Thoracic aorta (tissue), 2 donors: ENCODE measurements at places on chromosomes 12 and 14. TPM values are rescaled to one million over a fixed set of nuclear protein-coding genes. Genes with fewer than 3 reads are reported as not detected.

DNA sequence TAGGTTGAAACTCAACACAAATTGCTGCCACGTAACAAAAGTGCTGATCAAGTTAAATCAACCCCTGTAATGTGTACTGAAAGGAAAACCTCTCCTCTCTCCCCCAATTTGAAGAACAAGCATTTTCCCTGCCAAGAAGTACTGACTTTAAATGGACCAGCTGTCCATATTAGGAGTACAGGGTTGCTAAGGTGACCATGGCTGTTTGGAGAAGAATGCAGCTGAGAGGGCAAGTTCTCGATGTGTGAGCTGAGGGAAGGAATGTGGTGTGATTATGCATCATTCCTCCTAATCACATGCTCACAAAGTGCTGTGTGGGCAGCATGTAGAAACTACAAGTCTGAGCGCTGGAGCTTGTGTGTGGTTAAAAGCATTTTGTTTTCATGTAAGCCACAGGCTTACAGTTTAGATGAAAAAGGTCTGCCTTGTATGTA is 50.9 kb upstream of the CCT2 start:
- peak; percentile 58 for DNase-seq

GRCh38 chr14:61484031-61484430 is 162.7 kb downstream of the PRKCH start:
- no peak for DNase-seq

DNA sequence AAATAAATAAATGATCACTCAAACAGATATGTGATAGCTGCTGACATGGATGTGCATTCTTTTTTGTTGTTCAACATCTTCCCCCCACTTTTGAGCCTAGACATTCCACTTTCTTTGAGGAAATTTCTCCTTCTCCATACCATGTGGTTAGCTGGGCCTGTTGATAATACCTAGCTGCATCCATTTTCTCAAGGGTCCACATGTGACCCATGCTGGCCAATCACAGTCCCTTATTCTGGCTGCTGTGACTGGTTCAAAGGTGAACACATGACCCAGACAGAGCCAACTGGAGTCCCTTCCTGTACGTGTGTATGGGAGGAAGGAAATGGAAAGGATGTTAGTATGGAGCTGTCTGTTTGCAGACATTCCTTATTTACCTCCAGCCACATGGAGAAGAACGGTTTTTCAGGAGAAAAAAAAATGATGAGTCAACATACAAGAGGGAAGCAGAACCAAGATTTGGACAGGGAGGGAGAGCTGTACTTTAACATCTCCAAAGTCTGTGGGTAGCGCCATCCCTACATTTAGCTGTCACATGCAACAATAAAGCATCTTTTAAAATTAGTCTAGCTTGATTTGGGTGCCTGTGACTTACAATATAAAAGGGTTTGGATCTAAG is 391.7 kb upstream of the TBX3 start:
- DNase-seq, result no peak

The ALX1 gene
- not detected for total RNA-seq

The PRB2 gene
- not detected for total RNA-seq
